ENCODE measurements at places on chromosomes 11 and 22.

- DNase-seq, result no peak
Measured at GRCh38 chr11:47688111-47688510, 27.1 kb downstream of the AGBL2 start.

- DNase-seq, result peak; percentile 46
Measured at GRCh38 chr11:86591631-86592030, 80.8 kb downstream of the ME3 start.

DNA sequence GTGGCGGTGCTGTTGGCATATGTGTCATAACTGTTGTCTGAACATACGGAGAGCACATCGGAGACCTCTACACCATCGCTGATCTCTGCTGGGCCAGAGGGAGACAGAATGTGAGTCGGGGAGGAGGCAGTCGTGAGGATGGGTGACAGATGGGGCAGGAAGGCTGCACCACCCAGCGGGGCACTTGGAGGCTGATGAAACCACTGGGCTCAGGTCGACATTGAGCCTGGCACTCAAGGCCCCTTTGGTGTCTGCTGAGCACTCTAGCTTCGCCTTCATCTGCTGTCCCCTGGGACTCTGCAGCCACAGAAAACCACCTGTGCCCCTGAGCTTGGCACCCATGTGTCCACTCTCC is 2.5 kb upstream of the KLHL35 start:
- no peak for DNase-seq

GRCh38 chr11:72750556-72751115 is 1.6 kb downstream of the ARAP1 start:
- no peak for DNase-seq

GRCh38 chr11:124928942-124929665 is 6.7 kb downstream of the HEPACAM start:
- no peak for DNase-seq

DNA sequence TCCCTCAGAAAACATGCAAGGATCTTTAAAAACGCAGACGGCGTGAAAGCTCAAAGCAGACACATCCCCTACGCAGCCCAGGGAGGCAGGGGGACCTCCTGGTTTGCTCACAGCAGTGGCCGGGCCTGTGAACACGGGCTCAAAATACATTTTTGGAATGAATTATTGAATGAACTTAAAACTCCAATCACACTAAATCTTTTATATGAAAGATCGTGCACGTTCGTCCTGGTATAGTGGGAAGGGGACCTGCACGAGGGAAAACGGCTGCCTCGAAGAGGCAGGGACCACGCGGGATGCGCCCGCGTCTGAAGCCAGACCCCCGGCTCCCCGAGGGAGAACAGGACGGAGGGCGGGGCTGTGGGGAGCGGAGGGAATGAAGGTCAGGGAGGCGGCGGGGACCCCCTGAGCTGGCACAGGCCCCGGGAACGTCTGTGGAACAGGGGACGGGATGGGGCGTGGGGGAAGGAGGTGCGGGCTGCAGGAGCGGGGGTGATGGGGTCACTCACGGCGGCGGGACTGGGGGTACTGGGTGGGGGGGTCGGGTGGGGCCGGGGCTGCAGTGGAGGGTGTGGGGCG is 1.3 kb upstream of the PANX2 start:
- no peak for DNase-seq

- DNase-seq, result no peak
Measured at GRCh38 chr11:79206951-79207350, 233.9 kb downstream of the TENM4 start.

DNA sequence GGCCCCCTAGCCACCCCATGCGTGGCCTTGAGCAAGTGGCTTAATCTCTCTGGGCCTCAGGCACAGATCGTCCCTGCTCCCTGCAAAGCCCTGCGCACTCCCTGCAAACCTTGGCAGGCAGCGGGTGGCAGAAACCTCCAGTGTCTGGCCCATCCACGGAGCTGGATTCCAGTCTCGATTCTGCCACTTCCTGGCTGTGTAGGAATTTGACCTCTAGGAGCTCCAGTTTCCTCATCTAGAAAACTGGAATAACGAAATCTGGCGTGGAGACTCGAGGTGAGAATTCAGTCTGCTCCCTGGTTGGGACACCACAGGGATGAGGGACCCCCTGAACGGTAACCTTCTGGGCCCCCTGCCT is 186.9 kb downstream of the MN1 start:
- DNase-seq, result no peak

DNA sequence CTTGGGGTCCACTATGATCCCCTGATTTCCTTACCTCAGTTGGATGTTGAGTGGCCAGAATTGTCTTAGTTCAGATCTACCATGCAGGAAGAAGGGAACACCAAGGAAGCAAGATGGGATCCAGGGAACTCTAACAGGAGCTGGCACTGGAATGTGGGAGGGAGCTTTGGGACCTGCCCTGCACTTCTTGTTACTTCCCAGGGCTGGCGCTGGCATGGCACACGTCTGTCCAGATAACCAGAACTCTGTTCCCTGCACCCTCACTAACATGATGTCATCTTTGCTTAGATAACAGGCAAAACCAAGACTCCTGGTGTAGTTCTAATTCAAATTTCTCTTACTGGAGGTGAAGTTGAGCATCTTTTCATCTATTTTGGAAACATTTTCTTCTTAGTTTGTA is 550.0 kb downstream of the MN1 start:
- DNase-seq, result no peak

- DNase-seq, result peak; percentile 60
Measured at GRCh38 chr22:32005453-32005852, 37.6 kb upstream of the SLC5A1 start.

- DNase-seq, result no peak
Measured at GRCh38 chr11:35330156-35330889, 89.0 kb downstream of the SLC1A2 start.

GRCh38 chr11:133895061-133895479 is 49.8 kb upstream of the SPATA19 start:
- no peak for DNase-seq

- DNase-seq, result peak; percentile 33
Measured at GRCh38 chr22:27097933-27098332, 440.5 kb downstream of the MIAT start.

DNA sequence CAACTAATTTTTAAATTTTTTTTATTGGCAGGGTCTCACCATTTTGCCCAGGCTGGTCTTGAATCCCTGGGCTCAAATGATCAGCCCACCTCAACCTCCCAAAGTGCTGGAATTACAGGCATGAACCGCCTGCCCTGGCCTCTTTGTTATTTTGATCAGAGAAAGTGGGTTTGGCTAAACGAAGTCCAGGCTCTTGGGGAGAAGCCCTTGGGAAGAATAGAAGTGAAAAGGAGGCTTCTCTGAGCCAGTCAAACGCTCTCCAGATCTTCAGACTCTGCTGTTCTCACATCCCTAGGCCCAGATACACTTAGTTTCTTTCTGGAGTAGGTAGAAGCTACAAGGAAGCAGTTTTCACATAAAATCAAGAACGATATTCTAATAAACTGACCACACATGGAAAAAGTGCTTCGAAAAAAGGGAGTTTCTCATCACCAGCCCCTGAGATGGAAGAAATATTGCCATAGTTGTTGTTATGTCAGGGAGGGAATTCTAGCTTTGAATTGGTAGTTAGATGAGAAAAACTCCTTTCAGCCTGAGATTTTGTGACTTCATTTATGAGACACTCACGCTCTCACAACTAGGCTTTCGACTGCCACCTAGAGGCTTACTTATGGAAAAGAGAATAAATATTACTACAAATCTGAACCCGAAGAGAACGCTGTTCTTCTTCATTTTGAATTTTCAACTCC is 41.7 kb upstream of the AQP11 start:
- DNase-seq, result peak; percentile 87

DNA sequence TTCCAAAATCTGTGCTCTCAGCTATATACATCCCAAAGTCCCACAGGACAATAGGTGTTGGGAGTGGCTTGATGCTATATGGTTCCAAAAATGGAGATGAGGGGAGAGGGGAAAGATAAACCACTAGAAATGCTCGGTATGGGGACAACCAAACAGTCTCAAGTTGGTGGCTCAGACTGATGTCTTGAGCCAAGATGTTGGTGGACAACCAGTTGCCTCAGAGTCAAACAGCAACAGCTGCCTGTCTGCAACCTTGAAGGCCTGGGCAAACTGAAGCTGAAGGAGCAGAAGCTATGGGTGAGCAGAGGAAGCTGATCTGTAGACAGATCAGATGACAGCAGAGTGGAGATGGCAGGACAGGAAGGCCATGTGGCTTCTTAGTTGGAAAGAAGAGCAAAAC is 4.0 kb downstream of the RRP8 start:
- no peak for DNase-seq

- peak; percentile 20 for DNase-seq
Measured at GRCh38 chr11:27557226-27557625, 50.7 kb upstream of the LIN7C start.

DNA sequence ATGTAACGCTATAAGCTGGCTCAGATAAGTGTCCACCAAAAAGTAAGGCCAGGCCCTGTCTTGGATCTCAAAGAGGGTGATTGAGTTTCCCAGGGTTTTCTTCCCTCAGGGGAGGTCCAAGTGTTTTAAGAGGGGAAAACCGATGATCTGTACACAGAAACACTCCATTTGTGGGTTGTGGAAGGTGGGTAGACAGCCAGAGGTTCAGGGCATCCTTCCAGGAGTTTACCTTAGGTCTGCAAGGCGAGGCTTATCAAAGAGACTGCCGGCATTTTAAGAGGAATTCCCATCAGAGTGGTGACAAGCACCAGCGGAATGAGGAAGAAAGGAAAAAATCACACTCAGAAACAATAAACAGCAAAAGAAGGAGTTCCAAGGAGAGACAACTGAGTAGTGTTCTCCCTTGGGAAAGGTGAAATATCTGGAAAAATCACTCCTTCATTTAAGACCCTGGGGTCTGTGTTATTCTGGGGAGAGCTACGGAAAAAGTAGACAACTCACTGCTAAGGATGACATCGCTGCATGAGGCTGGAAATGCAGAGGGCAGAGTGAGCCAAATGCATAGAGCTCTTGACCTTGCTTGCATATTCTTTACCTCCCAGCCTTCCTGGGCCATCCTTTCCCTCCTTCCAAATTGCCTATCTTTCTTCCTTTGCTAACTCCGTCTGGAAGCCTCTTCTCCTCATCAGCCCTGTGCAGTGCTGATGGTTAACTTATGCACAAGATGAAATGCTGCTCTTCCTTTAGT is 22.1 kb upstream of the MMP7 start:
- peak; percentile 20 for DNase-seq

GRCh38 chr22:17876306-17876831 is 102.1 kb upstream of the BID start:
- DNase-seq, result no peak

- no peak for DNase-seq
Measured at GRCh38 chr11:21446939-21447590, 745.8 kb upstream of the ANO5 start.

- no peak for DNase-seq
Measured at GRCh38 chr22:35530700-35531099, 9.9 kb upstream of the RASD2 start.

GRCh38 chr22:23066200-23067022 is 3.9 kb upstream of the GNAZ start:
- DNase-seq, result no peak

DNA sequence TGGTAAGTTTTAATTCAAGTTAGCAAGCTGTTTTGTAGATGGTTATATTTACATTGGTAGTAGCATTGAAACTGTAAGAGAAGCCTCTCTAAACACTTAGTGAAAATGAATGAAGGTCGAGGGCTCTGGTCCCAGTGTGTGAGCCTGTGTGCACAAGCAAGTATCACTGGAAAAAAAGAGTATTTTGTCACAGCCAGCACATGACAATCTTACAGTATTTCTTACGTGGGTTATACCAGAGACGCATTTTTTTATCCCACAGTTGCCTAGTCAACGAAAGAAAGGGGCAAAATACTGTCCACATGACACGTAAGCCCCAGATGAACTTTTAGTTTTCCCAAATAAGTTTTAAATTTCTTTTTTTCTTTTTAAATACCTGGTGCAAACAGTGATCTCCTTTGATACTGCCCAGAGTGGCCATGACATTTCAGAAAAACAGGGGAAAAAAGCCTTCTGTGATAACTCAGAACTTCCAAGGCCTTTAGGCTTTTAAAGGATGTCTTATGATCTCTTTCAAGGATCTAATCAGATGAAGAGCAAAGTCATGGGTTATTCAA is 23.5 kb downstream of the RAB38 start:
- no peak for DNase-seq

GRCh38 chr11:11788063-11788710 is 53.6 kb upstream of the USP47 start:
- DNase-seq, result no peak

GRCh38 chr11:76805206-76805913 is 22.2 kb downstream of the TSKU start:
- DNase-seq, result peak; percentile 66

- DNase-seq, result peak; percentile 38
Measured at GRCh38 chr22:29701155-29701999, 18.4 kb upstream of the CABP7 start.

- DNase-seq, result no peak
Measured at GRCh38 chr11:60766547-60766946, 9.9 kb downstream of the MS4A15 start.

- DNase-seq, result no peak
Measured at GRCh38 chr11:27406498-27407354, 43.7 kb upstream of the CCDC34 start.

- no peak for DNase-seq
Measured at GRCh38 chr11:84583106-84583505, 1044.0 kb downstream of the DLG2 start.

DNA sequence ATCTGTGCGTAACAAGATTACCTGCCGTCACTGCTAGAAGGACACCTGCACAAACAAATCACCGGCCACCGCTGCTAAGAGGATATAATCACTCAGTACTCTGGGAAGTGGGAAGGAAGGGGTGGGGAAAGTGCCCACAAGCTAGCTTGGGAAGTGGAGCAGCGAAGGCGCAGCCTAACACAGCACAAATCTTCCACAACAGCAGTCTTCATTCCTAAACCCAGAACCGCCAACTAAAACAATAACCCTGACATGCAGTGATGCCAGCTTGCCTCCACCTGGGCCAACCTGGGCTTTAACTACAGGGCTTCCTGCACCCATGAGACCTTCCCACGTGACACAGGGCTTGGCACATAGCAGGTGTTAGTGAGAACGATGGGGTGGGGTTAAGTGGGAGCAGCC is 5.1 kb downstream of the DGCR2 start:
- DNase-seq, result no peak

DNA sequence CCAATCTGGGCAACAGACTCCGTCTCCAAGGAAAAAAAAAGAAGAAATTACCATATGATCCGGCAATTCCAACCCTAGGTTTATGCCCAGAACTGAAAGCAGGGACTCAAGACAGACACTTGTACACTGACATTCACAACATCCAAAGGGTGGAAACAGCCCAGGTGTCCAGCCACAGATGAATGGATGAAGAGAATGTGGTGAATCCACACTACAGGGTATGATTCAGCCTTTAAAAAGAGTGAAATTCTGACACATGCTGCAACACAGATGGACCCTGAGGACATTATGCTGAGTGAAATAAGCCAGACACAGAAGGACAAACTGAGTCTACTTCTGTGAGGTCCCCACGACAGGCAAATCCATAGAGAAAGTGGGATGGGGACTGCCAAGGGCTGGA is 43.9 kb downstream of the SGSM3 start:
- DNase-seq, result no peak

DNA sequence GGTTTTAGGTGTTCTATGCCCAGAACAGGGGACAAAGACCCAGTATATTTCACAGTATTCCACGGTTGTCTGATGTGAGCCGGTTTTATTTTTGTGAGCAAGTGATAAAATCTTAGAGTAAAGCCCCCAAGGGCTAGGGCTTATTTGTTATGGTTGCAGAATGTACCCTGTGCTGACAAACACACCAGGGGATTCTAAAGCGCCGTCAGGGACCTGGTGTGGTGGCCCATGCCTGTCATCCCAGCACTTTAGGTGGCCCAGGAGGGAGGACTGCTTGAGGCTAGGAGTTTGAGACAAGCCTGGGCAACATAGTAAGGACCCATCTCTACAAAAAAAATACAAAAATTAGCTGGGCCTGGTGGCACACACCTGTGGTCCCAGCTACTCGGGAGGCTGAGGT is 22.8 kb downstream of the MRPL21 start:
- DNase-seq, result no peak

Data from choroid plexus epithelial cell (primary cell).